Activated naive CD4-positive, alpha-beta T cell (primary cell): ENCODE measurements at places on chromosomes 6 and 20.

GRCh38 chr6:38348371-38348770, 291.4 kb downstream of the BTBD9 start:
- no peak for DNase-seq

DNA sequence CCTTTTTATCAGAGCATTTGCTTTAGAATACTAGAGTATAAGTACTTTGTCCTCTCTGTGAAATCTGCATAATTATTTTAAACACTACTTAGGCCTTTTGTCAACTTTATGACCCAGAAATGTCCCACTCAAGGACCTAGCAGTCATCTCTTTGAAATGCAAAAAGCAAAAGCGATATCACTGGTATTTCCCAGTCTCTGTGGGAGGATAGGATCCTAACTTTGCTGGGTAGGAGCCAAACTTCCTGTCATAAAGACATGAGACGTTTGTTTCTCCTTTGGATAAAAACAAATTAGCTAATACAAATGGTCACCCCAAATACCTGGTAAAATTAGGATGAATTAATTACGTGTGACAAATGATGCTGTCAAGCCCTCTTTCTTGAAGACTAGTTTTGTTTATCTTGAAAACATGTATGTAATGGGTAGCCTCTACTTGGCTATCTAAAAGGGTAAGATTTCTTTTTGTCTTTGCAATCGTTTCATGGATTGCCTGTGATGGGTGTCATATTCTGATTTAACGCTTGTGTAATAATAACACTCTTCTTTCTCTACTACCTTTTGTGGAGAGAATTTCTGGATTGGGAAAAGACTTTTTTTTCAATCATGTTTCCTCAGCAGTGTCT, 36.2 kb downstream of the DCDC2 start:
- DNase-seq = no peak

- DNase-seq = no peak
These were observed 336.5 kb upstream of the ARID1B start for GRCh38 chr6:156440688-156441087.

DNA sequence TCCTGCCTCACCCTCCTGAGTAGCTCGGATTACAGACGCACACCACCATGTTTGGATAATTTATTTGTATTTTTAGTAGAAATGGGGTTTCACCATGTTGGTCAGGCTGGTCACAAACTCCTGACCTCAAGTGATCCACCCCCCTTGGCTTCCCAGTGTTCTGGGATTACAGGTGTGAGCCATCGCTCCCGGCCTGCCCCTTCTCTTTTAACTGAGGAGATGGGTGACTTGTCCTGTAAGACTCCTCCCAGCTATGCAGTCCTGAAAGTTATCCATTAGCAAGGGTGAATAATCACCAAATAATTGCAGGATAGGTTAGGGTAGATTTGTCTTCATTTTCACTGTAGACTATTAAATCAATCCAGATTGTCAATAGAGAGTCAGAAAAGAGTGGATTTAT, 40.5 kb upstream of the JARID2 start:
- DNase-seq = no peak

- DNase-seq = no peak
These were observed 109.8 kb downstream of the ZDHHC14 start for GRCh38 chr6:157490611-157491269.

DNA sequence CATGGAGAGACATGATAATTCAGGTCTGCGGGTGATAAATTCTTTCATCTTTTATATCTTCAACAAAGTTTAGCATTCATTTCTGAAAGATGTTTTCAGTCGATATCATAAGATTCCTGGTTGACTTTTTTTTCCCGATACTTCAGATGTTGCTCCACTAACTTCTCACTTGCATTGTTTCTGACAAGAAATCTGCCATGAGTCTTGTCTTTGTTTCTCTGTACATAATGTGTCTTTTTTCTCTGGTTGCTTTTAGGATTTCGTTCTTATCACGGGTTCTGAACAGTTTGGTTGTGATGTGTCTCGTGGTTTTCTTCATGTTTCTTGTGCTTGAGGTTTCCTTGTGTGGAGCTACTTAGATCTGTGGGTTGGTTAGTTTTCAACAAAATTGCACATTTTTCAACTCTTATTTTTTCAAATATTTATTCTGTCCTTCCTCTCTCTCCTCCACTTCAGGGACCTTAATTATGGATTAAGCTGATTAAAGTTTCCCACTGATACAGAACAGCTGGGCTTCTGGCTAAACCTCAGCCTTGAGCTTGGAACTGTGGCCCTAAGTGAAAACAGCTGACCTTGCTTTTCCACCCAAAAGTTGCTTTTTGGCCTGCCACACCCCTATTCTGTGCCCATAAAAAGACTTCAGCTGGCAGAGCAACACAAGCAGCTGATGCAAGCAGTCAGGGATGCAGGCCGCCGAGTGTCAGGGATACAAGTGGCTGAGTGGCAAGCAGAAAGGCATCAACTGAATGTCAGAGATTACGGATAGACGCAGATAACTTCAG, 97.9 kb upstream of the SNX9 start:
- DNase-seq = no peak

DNA sequence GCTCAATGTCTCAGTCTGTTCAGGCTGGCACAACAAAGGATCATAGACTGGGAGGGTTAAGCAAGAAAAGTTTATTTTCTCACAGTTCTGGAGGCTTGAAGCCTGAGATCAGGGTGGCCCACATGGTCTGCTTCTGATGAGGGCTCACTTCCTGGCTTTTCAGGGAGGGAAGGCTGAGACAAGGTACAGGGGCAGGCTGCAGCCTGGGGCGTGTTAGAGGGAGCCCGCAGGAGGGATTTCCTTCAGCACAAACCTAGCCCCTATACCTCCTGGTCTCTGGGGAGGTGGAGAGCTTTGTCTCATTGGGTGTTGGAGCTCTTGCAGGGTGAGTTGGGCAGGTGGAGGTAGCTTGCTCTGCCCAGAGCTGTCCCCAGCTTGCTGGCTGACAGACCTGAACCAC, 81.1 kb upstream of the GPR6 start:
- DNase-seq = no peak

DNA sequence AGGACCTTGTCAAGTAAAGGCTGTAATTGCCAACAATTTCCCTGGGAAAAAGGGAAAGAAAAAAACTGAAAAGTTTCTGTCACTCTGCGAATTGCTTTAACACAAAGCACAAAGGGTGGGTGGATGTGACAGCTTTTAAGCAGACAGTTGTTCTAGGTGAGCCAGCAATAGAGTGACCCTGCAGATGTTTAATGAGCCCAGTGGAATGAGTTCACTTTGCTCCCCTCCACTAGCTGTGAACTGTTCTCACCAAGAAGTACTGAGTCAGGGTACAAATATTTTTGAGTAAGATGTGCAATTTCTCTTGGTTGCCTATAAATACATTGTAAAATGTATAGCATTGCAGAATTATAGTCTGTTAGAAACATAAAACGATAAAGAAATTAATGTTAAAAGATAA, 26.2 kb upstream of the LRRC1 start:
- no peak for DNase-seq

DNA sequence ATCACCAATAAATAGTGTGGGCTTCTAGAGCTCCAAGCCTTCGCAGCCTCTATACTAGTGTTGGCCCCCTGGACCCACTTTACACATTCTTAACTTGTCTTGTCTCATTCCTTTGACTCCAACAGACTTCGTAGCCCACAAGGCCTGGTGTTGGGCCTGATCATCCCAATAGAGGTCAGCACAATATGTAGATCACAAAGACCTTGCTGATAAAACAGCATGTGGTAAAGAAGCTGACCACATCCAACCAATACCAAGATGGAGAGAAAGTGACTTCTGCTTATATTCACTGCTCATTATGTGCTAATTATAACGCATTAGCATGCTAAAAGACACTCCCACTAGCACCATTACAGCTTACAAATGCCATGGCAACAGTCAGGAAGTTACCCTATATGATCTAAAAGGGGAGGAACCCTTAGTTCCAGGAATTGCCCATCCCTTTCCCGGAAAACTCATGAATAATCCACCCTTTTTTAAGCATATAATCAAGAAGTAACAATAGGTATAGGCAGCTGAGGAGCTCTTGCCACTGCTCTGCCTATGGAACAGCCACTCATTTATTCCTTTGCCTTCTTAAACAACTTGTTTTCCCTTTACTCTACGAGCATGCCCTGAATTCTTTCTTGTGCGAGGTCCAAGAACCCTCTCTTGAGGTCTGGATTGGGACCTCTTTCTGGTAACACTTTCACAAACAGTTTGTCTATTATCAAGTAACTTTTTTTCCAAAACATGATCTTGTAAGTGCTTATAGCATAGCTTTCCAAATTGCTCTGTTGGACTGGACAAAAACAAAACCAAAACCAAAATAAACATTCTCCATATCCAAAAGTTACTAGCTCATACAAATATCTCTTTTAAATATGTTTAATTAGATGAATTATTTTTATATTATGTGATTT, 54.6 kb upstream of the ECHDC1 start:
- DNase-seq = no peak

- DNase-seq = no peak
These were observed 174.0 kb upstream of the FOXQ1 start for GRCh38 chr6:1137849-1138248.

- DNase-seq = no peak
These were observed 22.8 kb upstream of the TAF4 start for GRCh38 chr20:62088258-62089127.

- no peak for DNase-seq
These were observed 4.3 kb downstream of the EEF1A2 start for GRCh38 chr20:63494420-63495166.

DNA sequence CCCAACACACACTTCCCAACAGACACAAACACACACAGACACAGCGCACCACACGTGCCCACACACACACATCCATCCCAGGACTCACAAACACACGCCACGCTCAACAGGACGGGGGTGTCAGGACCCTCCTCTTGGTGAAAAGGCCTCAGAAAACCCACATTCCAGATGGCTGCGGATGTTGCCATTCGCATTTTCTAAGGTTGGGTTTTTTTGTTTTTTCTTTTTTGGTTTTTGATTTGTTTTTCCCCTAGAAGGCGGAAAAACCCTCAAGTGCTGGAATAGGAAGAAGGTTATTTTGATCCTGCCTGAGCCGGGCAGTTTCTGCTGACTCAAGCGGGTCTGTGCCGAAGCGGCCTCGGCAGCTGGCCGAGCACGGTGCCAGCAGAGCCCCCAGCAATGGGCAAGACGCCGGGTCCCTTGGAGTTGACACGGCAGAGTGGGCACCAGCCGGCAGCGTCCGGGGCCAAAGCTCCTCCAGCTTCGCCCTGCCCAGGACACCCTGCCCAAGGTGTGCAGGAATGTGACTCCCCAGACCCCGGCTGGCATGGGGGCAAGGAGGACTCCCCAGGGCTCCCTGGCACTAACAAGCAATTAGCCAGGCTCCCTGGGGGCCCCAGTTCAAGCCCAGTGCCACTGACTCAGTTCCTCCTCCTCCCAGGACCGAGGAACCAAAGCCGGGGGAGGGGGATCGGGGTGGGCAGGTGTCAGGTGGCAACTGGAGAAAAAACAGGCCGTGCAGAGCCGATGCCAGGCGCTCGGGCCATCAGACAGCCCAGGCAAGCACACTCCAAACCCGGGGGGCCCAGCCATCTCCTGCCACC, 40.9 kb upstream of the ZBP1 start:
- no peak for DNase-seq

GRCh38 chr6:170087941-170088581, 202.8 kb downstream of the DLL1 start:
- DNase-seq = no peak

- no peak for DNase-seq
These were observed 17.7 kb downstream of the OR2A4 start for GRCh38 chr6:131683479-131683878.

- no peak for DNase-seq
These were observed 7.4 kb downstream of the PDE7B start for GRCh38 chr6:135858931-135859330.

GRCh38 chr6:106981926-106982325, 7.4 kb upstream of the CD24 start:
- no peak for DNase-seq

- no peak for DNase-seq
These were observed 55.5 kb downstream of the PRDM1 start for GRCh38 chr6:106141441-106142237.

- peak; percentile 0 for DNase-seq
These were observed at the start of gene C6orf141 for GRCh38 chr6:49550492-49551077. Gene C6orf141, plus strand, starts transcription at chr6:49550668. Its CDS starts 125 bp downstream, at chr6:49550793.

GRCh38 chr6:94953867-94954631, 623.3 kb upstream of the MANEA start:
- DNase-seq = no peak

- no peak for DNase-seq
These were observed 69.7 kb upstream of the PMEPA1 start for GRCh38 chr20:57779401-57780003.

DNA sequence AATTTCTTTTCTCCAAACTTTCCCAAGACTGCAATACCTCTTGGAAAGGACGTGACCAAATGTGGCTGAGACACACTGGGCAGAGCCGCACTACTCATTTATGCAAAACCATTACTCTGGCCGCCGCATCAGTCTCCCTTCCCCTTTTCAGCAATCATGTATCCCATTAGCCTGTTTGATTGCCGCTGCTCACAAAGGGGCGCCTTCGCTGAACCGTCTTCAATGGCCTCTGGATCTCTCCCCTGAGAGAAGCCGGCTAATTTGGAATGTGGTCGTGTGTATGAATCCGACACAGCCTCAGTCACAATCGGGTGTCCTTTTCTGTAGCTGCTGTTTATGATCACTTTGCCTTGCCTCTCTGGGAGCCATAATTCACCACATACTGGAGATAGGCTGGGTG, 361.1 kb downstream of the ZFAND3 start:
- DNase-seq = no peak

GRCh38 chr6:71226151-71226550, 62.5 kb upstream of the OGFRL1 start:
- DNase-seq = no peak

DNA sequence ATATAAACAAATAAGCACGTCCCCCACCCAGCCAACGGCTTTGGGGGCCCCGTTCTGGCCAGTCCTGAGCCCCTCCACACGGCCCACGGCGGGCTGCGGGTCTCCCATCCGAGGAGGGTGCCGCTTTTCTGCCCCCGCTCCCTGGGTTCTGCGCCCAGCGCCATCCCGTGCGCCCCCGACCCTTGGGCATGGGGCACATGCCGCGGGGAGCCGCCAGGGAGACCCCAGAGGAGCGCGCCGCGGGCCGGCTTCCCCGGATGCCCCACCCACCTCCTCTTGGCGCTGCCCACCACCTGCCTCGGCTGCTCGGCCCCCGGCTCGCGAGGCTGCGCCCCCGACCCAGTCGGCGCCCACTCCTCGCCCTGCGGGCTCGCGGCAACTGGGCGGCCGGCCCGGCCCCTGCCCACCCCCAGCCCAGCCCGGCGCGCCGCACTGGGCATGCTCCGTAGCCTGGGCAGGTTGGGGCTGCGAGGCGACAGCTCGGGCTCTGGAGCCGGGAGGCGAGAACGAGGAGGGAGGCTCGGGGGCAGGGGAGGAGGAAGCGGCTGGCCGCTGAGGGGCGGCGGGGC, 570 bp upstream of the PLCB4 start:
- DNase-seq = no peak

DNA sequence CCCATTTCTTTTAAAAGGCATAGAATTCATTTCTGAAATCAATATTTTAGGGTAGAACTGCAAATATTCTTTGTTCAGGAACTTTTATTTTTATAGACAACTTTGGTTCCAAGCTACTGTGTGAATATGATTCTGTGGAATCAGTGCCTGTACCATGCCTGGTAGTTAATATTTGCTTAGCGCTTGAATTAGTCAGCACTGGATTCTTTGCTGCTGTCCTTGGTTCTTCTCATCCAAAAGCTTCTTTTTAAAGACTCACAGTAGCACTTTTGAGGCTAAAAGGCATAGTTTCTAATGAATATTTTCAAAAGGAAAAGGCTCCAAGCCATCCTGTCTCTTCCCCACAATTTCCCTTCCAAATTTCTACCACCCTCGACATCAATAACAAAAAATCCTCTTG, 109.5 kb downstream of the SLC35F1 start:
- no peak for DNase-seq
